ENCODE measurements at places on chromosomes 2 and 18. TPM values are rescaled to one million over a fixed set of nuclear protein-coding genes. Genes with fewer than 3 reads are reported as not detected.

AGXT gene
- not detected for total RNA-seq

ADGRF3 gene
- not detected for total RNA-seq

GRCh38 chr2:9179572-9180201, 26.9 kb upstream of the ASAP2 start:
- DNase-seq, result peak; percentile 97

- peak; percentile 29 for DNase-seq
Observed at GRCh38 chr2:23566241-23567142, 181.5 kb downstream of the KLHL29 start.

- no peak for DNase-seq
Observed at GRCh38 chr2:132581591-132581990, 88.4 kb downstream of the LYPD1 start.

Measured in bronchial epithelial cell (primary cell).